Cardiac muscle cell (in vitro differentiated cells and primary cell): ENCODE measurements at places on chromosomes 16 and 17.
A peak's percentile ranks its signal among the peaks of the same experiment; 100 is the strongest.

DNA sequence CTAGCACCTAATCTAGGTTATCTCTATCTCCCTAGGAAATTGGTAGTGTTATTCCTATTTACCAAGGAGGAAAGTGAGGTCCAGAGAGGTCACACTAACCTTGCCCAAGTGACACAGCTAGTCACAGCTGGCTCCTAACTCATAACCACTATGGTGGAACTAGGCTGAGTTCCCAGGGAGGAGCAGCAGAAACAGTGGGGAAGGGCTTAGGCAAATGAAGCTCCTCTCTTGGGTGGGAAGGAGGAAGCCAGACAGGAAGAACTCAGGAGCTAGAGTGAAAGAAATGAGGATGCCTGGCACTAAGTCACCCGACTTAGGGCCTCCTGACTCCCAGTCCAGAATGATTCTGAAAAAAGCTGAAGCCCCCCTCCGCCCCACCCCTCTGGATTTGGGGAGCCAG is 34.5 kb downstream of the PSME3IP1 start:
- DNase-seq: no peak

DNA sequence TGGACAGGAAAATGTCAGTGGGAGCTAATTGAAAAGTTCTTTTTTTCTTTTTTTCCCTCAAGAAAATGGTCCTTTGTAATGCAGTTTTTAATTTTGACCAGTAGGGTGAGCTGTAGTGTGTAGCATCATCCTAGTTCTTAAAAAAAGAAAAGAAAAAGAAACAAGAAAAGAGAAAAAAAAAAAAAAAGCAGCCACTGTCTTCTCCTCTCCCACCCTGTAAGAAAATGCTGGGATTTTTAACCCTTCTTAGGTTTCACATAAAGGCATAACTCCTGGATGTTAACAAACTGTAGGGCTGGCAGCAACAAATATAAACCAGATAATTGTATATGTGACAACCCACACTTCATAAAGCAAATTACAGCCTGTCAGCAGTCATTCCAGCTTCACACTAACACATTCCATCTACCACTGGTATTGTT is 78.1 kb downstream of the SKAP1 start:
- peak; percentile 40 for DNase-seq

GRCh38 chr17:40577611-40578065 is 12.4 kb upstream of the CCR7 start:
- no peak for DNase-seq

- DNase-seq: no peak
Measured at GRCh38 chr16:68378436-68379415, 67.9 kb downstream of the PRMT7 start.
